Activated CD8-positive, alpha-beta memory T cell treated with anti-CD3 and anti-CD28 coated beads, Interleukin-2, amount 50 U/mL, for 48 hours (primary cell): ENCODE measurements at places on chromosomes 1 and 21.

GRCh38 chr1:176838276-176838995 lies 326.1 kb downstream of the ASTN1 start:
- DNase-seq = no peak

DNA sequence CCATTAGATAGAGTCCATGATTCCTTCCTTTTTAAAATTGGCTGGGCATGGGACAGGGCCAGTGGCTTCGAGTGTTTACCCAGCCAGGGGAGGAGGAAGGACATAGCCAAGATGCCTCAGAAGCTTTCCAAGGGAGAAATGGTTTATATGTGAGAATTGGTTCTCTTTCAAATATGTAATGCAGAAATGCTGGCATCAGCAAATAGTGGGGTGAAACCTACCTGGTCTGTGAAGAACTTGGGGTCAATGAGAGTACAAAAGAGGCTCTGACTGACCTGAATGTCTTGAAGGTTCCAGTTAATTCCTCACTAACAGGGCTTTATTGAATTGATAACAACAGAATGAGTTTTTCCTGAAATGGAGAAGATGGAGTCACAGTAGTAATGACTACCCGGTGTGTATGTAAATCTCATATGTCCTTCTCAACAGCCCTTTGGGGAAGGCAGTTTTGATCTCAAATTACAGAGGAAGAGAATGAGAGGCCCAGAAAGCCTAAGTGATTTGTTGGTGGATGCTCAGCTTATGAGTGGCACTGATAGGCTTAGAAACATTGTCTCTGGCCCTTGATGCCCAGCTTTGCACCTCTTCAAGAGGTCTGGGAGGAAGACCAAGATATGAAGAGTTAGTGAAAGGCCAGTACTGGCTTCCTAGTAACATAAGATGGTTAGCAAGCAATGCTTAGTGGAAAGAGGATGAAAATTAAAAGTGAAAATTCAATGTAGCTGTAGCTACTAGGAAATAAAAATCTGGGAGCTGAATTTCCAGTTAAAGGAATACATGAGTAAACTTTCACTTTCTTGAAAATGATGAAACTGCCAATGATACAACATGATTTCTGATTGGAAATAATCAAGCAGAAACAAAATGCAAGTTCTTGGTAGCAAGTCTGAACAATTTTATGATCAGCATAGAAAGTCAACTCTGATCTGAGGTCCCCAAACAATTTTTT lies 2.7 kb downstream of the ATF3 start:
- DNase-seq = no peak

- no peak for DNase-seq
Observed at GRCh38 chr1:6262555-6263420, 1.9 kb upstream of the GPR153 start.

DNA sequence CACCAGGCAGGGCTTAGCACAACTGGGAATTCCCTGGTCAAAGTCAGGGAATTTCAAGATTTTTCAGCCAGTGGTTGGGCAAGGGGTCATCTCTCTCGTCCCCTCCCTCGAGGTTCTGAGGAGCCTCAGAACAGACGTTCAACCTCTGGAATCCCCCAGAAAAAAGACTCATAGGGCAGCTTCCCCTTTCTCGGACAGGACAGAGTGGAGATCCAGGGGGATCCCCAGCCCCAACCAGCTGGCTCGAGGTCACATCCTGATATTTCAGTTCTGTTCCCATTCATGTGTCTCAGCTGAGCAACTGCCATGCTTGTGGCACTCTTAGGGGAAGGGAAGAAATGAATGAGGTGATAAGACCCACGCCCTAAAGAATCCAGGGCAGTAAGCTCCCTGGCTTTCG lies 4.9 kb upstream of the LAD1 start:
- DNase-seq = no peak

GRCh38 chr1:117793413-117793812 lies 136.0 kb downstream of the GDAP2 start:
- DNase-seq = no peak

GRCh38 chr1:37723390-37724078 lies 31.2 kb downstream of the CDCA8 start:
- no peak for DNase-seq
